CD4-positive, alpha-beta T cell treated with Interleukin-6 at 100 ng/mL for 8 hours (primary cell): ENCODE measurements at places on chromosomes 3 and 15.

- DNase-seq, result no peak
These were observed 41.8 kb downstream of the MCF2L2 start for GRCh38 chr3:183386651-183387050.

GRCh38 chr3:65181391-65181871, 493.6 kb upstream of the ADAMTS9 start:
- DNase-seq, result no peak

DNA sequence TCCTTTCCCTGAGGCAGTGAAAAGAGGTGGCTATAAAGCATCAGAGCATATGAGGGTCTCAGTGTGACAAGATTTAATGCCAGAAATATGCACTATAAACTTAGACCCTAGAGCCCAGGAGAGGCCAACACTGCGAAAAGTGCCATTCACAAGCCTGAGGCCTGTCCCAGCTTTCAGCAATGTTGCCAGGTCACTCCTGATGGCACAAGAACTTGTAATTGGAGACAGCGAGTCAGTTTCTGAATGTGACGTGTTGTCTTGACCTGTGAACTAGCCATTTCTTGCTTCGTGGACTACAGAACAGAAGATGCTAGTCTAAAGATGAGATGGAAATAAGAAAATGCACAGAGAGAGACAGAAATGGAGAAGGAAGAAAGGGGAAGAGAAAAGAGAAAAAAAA, 87.9 kb downstream of the WDR72 start:
- no peak for DNase-seq

DNA sequence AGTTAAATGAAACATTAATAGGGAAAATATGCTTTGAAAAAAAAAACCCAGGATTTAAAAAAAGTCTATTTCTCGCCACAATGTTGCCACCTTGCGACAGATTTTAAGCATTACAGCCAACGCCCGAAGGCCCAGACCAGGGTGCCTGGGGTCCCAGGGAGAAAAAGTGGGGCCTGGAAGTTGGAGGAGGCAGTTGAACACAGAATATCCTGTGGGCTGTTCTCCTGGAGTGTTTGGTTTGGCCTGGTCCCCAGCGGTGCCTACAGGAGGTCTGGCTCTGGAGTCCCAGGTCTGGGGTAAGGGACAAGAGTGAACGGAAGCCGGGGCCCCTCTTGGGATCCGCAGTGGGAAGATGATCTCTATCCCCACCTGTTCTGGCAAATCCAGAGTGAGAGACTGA, 3.4 kb downstream of the RNU6-1 start:
- peak; percentile 42 for DNase-seq
